Ascending aorta (tissue), 2 donors: ENCODE measurements at places on chromosomes 2 and 18. TPM values are rescaled to one million over a fixed set of nuclear protein-coding genes. Genes with fewer than 3 reads are reported as not detected.

- no peak for DNase-seq
- no peaks in the 10 kb centered on the region for H3K27me3 ChIP-seq
- H3K4me3 ChIP-seq: no peak overlapping the region
- H3K4me1 ChIP-seq: no peaks in the 10 kb centered on the region
Measured at GRCh38 chr2:70795164-70795995, 4.9 kb upstream of the FIGLA start.

- H3K27me3 ChIP-seq: no peaks in the 10 kb centered on the region
- H3K4me3 ChIP-seq: no peak overlapping the region
- H3K4me1 ChIP-seq: peaks cover 16% of the 10 kb centered on the region
Measured at GRCh38 chr2:10287761-10288160, 14.9 kb upstream of the HPCAL1 start.

MGAT4A gene
- 8.0 TPM for total RNA-seq

DNA sequence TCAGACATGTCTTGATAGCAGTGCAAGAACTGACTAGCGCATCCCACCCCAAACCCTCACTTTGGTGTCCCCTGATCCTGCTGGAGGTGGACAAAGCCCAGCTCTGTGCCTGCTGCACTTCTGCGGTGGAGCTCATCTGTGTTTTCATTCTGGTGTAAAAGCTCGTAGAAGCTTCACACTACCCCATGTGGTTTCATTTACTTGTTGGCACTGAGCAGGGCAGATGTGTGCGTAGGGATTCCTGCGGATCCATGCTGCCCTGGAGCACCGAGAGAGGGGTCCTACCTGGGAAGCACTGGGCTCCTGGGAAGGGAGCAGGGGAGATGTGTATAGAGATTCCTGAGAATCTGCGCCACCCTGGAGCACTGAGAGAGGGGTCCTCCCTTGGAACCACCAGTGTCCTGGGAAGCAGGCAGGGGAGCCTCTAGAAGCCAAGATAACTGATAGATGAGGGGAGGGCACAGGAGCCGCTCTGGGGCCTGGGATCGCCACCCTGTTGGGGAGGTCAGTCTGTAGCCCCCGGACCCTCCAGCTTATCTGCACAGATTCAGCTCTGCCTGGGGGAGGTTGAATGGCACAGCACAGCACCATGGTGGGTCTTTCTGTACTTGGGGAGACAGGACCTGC lies 106.9 kb upstream of the OTOS start:
- DNase-seq: no peak
- no peak overlapping the region for H3K27ac ChIP-seq
- peaks cover 21% of the 10 kb centered on the region for H3K4me1 ChIP-seq
- H3K36me3 ChIP-seq: no peaks in the 10 kb centered on the region
- H3K27me3 ChIP-seq: no peaks in the 10 kb centered on the region
